ENCODE measurements at places on chromosomes 7 and 10.

DNA sequence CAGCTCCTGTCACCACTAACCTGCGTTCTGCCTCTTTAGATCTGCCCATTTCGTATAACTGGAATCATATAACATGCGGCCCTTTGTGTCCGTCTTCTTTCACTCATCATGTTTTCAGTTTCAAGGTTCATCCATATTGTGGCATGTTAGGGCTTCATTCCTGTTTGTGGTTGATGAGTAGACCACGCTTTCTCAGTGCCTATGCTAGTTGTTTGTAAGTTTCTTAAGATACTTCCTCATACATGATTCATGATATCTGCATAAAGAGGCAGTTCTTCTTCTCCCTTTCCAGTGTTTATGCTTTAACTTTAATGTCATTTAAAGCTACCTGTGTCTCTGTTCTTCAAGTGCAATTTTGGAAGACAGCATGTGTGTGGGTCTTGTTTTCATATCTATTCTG lies 79.5 kb upstream of the FAM20C start:
- no peak for DNase-seq

DNA sequence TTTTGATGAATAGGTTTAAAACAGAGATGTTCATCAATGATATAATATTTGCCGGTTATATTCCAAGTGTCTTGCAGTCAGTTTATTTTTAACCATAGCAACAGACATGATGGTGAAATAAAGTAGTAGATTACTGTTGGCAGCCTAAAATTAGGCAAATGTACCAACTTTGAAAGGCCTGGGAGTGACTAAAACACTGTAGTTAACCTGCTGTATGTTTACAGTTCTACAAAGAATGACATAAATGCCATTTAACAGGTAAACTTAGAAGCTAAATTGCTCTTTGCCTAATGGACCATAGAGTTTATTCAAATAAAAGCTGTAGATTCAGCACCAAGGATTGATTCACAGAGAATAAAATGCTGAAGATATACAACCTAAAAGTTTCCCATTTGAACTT lies 64.1 kb downstream of the PHTF2 start:
- DNase-seq = no peak

GRCh38 chr10:34988397-34989067 lies 101.6 kb downstream of the CUL2 start:
- DNase-seq = peak; percentile 37

- no peak for DNase-seq
Measured at GRCh38 chr10:34403512-34403911, 411.6 kb downstream of the PARD3 start.
